ENCODE measurements at places on chromosomes 16 and 17.

GRCh38 chr16:84532291-84532724 is 27.8 kb upstream of the MEAK7 start:
- DNase-seq = no peak

DNA sequence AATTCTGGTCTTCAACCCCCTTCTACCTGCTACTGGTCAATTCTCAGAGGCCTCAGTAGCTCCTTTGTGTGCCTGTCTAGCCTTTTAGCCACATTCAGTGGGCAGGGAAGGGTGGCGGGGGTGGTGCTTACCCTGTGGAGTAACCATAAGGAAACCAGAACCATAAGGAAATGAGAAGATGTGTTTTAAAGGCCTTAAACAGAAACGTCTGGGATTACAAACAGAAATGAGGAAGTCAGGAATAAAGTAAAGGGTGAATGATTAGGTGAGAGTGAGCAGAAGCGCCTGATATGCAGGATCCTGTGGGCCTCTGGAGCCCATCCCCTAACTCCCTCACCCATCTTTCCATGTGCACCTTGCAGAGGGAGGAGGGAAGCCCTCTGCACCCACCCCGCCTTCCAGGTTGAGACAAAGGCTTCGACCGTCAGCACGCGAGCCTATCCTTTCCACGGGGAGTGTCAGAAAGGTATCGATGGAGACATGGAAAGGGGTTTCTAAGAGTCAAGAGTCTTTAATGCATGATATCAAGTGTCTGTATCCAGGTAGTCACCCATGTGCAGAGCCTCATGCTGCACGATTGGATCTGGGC is 20.4 kb downstream of the KIAA0513 start:
- DNase-seq = no peak

GRCh38 chr16:17098685-17099084 is 372.1 kb downstream of the XYLT1 start:
- no peak for DNase-seq

GRCh38 chr17:65559804-65560627 is 1.4 kb downstream of the AXIN2 start:
- peak; percentile 92 for DNase-seq

DNA sequence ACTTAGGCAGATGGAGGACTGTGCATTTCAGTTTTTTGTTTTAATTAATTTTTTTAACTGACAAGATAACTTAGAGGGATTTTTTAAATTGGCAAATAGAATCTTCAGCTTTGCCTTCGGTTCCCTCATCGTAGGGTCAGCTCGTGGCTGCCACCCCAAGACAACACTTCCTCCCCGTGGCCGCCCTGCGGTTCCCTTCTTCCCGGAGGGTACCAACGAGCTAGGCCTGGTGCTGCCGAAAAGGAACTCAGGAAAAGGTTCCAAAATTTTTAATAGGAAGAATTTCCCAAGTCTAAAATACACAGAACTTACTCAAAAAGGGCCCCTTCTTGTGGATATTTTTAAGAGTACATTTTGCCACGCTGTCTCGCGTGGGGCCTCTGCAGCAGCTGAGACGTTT is 210.4 kb upstream of the CHMP6 start:
- no peak for DNase-seq

DNA sequence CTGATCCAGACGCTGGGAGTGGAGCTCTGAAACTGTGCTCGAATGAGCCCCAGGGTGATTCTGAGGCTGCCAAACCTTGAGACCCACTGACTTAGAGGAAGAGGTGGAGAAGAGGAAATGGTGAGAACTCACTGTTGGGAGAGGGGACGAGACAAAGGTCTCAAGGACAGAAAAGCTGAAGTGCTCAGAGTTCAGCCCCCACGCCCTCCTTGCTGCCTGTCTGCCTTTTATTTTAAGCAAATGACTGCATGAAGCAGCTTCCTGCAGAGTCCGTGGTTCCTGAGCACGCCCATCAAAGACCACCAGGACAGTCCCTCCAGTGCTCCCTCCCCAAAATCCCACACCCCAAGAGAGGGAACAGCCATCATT is 20.4 kb downstream of the COTL1 start:
- DNase-seq = no peak

GRCh38 chr17:44601973-44602372 is 44.7 kb downstream of the FZD2 start:
- no peak for DNase-seq

DNA sequence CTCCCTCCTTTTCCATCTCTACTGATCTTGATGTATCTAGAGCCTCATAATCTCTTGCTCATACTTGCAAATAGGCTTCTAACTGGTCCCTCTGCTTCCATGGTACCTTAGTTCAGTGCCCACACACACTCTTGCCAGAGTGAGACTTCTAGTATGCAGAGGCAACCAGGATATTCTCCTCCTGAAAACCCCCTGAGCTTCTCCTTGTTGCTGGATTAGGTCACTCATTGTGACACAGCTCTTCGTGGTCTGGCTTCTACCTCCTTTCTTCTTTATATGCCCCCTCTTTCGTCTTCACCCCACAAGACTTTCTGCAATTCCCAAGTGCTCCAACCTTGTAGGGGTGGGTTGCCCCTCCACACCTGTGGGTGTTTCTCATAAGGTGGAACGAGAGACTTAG is 2.5 kb upstream of the FAM20A start:
- no peak for DNase-seq

DNA sequence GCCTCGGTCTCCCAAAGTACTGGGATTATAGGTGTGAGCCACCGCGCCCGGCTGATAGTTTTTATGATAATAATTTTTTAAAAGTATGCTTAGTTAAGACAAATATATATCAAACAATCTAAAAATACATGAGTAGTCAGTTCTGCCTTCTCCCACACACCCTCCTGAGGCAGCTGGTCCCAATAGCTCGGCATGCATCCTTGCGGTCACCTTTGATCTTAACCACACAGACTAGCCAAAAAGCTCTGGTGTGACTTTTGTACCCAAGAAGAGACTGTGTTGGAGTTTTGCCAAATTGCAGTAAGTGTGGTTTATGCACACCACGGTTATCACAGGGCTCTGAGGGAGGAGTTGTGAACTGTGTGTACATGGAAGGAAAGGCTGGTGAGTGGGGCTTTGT is 25.6 kb downstream of the ATP6V0A1 start:
- no peak for DNase-seq

DNA sequence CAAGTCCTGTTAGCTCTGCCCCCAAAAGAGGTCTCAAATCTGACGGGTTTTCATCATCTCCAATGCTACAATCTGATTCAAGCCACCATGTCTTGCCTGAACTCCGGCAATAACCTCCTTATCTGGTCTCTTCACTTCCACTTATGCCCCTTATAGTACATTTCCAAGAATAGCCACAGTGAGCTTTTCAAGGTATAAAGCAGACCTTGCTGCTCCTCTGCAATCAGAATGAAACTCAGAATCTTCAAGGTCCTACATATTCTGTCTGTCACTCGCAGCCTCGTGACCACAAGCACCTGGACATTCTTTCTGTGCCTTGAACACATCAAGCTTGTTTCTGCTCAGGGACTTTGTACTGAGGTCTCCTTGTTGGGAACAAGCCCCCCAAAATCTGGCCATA is 84.7 kb downstream of the YPEL2 start:
- no peak for DNase-seq

- no peak for DNase-seq
Observed at GRCh38 chr17:44905006-44906000, 6.1 kb upstream of the EFTUD2 start.

- DNase-seq = peak; percentile 37
Observed at GRCh38 chr16:22728167-22728836, 85.7 kb upstream of the HS3ST2 start.

DNA sequence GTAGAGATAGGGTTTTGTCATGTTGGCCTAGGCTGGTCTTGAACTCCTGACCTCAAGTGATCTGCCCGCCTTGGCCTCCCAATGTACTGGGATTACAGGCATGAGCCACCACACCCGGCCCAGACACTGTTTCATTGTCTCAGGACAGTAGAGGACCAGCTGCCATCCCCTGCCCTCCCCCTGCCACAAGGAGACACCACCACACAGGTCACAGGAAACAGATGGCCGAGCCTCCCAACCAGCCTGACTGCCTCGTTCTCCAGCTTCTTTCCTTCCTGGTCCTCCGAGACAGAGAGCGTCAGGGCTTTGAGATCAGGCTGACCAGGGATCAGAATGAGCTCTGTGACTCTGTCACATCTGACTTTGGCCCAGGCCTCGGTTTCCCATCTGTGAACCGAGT is 20.8 kb upstream of the RNPS1 start:
- no peak for DNase-seq

DNA sequence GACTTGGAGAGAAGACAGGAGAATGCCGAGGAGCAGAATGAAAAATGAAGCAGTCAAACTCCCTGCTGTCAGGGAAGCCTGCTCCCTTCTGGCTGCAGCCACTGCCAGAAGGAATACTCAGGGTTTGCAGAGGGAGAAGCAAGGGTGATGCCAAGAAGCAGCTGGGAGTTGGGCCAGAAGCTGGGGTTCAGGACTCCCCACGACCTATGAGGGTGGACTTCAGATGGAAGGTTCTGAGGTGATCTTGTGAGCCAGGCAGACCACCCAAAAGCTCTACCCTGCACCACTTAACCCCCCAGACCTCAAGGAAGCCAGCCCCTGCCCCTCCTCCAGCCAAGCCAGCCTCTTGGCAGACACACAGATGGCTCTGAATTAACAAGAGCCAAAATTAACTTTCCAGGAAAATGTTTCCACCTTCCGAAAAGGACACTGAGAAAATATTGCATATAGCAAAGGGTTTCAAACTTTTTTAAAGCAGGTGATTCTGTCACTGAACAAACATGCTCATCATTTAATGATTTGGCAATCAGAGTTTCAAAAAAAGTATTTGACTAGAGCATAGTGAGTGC is 126.0 kb upstream of the ERCC4 start:
- DNase-seq = no peak

DNA sequence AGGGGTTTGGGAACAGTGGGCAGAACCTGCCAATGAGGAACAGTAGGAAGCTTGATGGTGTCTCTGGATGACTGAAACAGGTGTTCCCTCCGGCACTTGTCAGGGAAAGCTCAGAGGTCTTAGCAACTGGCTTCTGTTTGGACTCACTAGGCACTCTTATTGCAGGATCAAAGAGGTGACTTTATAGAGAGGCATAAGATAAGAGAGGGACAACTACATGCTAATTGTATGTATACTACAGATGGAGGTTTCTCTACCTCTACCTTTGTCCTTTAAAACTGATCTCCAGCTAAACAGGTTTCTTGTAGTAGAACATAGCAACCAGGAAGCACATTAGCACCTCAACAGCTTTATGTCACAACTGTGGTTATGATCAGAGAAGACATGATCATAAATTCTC is 7.6 kb downstream of the CNTD1 start:
- DNase-seq = no peak

GRCh38 chr17:60356940-60357339 is 35.0 kb downstream of the USP32 start:
- DNase-seq = no peak

DNA sequence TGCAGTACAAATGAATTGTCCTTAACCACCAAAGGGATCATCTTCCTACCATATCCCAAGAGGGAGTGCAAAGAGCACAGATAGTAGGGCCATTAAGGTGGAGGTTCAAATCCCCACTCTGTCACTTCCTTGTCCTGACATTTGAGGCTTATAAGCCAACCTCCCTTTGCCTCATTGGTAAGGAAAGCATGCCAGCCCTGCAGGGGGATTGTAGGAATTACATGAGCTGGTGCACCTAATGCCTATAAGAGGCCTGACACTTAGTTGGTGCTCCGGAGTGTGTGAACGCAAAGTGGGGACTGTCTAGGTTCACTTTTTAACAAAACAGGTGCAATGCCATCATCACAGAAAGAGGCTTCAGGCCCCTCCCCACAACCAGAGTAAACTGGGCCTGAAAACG is 374.4 kb downstream of the SNX29 start:
- no peak for DNase-seq

DNA sequence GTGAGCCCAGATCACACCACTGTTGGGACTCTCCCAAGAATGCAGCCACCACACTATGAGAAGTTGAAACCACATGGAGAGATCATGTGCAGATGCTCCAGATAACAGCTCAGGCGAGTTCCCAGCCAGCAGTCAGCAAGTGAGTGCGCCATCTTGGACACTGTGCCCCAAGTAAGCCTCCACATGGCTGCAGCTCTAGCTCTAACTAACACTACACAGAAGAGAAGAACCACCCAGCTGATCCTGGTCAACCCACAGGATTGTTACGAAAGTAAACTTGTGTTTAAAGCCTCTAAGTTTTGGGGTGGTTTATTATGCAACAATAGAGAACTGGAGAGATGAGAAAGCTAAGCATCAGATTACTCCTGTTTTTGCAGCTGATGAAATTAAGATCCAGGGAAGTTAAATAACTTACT is 25.8 kb downstream of the SLC38A7 start:
- no peak for DNase-seq

DNA sequence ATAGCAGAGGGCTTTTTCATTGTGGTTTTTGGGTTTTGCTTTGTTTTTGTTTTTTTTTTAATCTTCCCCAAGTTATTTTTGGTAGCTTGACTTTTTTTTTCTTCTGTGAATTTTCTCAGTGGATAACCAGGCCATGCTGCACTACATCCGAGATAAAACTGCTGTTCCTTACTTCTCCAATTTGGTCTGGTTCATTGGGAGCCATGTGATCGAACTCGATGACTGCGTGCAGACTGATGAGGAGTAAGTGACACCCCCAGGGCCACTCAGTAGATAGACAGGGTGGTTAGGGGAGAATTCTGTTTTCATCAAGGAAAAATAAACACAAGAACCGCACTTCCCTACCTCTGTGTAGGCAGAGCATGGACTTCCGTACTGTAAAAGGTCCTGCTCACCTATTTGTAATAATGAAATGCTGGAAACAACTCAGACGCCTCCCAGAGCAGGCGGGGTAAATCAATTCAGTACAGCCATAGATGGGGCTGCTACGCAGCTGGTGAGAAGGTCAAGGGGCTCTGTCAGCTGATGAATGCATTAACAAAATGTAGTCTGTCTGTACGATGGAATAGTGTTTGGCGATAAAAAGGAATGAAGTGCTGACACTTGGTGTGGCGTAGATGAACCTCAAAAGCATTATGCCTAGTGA is 28.6 kb downstream of the CLEC16A start:
- DNase-seq = no peak

DNA sequence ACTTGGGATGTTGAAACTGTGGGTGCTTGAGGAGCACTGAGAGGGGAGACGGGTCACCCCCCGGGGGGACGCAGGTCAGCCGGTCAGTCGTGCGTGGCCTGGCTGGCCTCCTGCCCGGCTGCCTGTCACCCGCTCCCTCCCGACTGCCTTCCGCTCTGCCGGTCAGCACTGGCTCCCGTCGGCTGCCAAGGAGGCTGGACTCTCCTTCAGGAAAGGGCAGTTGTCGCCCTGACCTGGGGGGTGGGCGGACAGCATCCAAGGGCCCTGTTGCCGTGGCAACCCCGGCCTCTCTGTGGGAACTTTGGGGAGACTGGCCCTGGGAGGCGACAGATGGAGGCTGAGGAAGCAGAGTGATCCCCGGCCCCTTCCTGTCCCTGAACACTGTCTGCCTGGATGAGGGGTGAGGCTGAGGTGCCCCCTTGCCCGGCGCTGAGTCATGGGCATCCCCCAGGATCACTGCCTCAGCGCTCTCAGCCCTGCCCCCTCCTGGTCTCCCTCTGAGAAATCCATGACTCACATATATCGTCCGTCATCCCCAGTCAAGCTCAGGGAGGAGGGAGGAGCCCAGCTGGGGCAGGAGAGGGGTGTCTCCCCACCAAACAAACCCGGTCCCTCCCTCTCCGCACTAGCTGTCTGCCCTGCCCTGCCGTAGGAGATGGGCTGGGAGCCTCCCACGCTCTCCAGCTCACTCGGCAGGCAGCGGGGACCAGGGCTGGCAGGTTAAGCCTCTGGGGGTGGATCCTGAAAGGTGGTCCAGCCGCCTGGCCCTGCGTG is at the start of gene ADGRG1:
Gene ADGRG1 (plus strand): TSS at position 623 of the 774 bp plus-strand sequence. CDS start 21,658 bp downstream, outside the sequence.
- peak; percentile 76 for DNase-seq

Measured in lower leg skin (tissue), 4 donors.